CD4-positive, alpha-beta T cell treated with Interleukin-21 for 1 hour (primary cell): ENCODE measurements at places on chromosomes 12 and 14.
A peak's percentile ranks its signal among the peaks of the same experiment; 100 is the strongest.

- no peak for DNase-seq
These were observed 98.7 kb downstream of the WIF1 start for GRCh38 chr12:65022421-65022820.

DNA sequence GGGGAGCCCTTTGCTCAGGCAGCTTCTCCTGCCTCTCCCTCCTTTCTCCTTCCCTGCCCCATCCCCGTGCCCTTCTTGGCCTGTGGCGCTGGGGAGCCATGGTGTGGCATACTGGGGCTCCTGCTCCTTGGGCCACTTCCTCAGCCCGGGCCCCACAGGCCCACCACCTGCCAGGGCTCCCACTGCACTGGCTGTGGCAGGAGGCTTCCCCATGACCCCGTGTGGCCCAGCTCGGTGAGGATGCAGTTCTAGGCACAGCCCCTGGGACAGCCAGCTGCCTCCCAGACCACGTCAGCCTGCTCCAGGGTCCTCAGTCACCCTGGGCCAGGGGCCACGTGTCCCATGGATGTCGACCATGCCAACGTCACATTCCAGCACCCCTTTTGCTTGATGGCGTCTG lies 13.0 kb upstream of the AMN start:
- no peak for DNase-seq

- no peak for DNase-seq
These were observed 35.3 kb downstream of the STX2 start for GRCh38 chr12:130803702-130804101.

GRCh38 chr12:8860165-8860961 lies 37.9 kb downstream of the A2ML1 start:
- peak; percentile 44 for DNase-seq

DNA sequence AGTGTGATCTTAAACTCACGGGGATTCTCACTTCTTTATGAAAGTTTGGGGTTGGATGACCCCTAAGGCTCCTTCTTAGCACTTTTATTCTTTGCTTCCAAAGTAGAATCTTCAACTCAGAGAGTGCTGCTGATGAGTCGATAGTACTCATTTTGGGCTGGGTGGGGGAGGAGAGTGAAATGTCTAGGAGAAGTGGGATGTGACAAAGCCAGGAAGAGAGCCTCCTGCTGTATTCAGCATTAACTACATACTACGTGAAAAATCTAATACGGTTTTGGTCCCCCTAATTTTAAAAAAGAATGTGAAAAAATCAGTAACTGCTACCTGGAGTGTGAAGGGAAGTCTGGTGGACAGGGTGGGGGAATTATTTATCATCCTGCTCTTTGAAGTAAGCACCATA lies 148.3 kb downstream of the SAMD4A start:
- no peak for DNase-seq

DNA sequence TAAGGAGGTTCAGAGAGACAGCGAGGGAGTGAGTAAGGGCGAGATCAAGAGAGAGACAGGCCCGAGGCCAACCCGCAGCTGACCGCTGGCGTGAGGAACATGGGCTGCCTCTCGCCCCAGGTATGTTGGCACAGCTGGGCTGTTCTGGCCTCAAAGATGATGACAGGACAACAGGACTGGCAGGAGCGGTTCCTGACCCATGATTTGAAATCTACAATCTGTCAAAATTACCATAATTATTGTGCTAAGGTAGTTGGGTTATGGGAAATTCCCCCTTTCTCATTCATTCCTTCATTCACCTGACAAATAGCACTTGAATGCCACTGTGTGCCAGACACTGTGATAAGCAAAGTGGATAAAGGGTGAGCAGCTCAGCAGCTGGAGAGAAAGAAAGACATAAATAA lies 5.1 kb upstream of the ENDOU start:
- DNase-seq, result no peak

DNA sequence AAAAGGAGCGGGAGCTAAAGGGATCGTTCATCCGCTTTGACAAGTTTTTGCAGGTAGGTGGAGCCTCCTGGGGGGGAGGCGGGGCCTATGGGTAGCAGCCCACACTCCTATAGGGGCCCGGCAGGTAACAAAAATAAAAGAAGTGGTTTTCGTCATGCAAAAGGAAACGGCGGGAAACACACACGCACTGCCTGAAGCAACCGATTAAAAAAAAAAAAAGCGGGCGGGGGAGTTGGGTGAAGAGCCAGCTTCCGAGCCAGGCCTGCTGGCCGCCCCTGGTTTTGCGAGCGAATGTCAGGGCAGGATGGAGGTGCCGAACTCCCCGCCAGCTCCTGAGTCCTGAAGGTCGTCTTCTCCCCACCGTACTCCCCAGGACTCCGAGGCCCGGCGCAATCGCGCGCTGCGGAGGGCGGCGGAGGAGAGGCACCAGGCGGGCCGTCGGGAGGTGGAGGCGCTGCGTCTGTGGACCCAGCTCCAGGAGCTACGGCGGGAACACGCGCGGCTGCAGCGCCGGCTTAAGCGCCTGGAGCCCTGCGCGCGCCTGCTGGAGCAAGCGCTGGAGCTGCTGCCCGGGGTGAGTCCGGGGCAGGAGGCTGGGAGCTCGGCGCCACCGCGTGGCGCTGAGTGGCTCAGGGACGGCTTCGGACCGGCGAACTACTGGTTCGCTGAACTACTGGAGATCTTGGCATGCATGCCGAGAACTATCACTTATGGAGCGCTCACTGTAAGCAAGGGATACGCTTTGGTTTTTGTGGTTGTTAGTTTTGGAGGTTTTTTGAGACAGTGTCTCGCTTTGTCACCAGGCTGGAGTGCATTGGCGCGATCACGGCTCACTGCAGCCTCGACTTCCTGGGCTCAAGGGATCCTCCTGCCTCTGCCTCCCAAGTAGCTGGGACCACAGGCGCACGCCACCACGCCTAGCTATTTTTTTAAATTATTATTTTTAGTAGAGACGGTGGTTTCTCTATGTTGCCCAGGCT lies 3.6 kb downstream of the CFAP73 start:
- peak; percentile 73 for DNase-seq

DNA sequence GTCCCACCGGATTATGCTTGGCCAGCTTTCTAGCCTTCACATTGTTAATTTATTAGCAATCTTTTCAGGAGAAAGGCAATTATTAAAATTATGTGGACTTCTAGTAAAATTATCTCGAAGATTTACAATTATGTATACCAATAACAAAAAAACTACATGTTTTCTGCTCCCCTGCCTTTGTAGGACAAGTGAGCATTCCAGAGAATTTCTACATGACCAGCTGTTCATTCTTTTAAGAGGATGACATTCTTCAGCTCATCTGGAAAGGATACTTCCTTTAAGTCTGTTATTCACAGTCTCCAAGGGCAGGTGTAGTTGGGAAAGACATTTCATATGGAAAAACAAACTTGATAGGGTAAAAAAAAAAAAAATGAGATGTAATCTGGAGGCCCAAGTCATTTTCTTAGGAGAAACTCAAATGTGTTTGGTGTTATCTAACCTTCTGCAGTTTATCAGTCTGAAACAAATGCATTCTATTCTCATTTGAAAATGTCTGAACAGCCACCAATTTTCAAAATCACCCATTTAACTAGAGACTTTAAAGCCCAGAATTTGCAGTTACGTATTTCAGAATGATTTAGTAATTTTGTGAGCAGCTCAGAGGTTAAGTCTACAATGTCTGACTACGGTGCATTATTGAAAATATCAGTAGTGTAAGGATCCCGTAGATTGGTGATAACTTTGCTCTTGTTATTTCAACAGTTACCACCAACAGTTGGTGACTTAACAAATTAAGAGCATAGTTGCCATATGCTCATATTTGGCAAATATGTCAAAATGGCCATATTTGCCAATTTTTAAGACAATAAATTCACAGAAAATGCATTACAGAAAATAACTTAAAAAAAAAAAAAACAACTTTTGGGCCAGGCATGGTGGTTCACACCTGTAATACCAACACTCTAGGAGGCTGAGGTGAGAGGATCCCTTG lies 1.8 kb upstream of the PHLDA1 start:
- DNase-seq, result no peak

- no peak for DNase-seq
These were observed 105.6 kb downstream of the LLPH start for GRCh38 chr12:66024949-66025348.

DNA sequence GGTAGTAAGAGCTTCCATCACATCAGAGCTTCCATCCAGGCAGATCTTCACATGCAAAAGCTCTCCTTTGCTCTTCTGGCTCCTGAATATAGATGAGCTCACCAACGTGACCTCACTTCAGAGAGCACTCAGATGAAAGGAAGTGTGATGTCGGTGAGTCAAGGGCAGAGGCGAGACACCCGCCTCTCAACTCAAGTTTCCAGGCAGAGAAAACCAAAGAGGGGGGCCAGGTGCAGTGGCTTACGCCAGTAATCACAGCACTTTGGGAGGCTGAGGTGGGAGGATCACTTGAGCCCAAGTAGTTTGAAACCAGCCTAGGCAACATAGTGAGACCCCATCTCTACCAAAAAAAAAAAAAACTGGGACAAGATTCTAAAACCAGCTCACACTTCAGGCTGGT lies 126.9 kb downstream of the DUSP6 start:
- DNase-seq, result peak; percentile 75

DNA sequence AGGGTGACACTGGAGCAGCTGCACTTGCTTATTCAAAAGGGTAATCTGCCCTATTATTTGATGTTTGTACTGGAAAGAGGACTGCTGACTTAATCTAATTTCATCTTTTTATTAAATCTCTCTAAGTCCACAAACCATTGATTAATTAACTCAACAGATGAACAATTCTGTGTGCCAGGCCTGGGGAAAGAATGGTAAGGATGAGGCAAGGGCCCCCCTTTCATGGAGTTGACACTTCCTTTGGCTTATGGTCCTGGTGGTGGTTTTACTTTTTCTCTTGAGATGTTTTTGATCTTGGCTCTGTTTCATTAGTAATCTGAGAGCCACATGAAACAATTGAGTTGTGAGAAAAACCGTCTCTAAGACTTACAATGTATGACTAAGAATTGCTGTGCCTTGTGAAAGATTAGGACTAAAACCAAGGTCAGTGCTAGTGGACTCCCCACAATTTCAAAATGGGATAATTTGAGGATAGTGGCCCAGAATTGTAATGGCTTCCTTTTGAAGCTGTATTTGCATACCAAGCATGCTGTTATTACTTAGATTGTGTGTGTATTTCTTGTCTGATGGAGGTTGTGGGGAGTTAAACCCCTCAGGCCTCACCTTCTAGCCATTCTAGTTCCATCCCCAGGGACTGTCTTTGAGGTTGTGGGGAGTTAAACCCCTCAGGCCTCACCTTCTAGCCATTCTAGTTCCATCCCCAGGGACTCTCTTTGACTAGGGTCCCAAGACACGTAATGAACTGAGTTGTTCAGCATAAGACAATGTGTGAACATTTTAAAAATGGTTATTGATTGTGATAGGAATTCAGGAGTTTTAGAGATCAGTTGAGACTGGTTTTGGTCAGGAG lies 52.5 kb upstream of the EVL start:
- DNase-seq, result no peak

- DNase-seq, result no peak
These were observed 49.7 kb downstream of the JAG2 start for GRCh38 chr14:105118646-105119407.

DNA sequence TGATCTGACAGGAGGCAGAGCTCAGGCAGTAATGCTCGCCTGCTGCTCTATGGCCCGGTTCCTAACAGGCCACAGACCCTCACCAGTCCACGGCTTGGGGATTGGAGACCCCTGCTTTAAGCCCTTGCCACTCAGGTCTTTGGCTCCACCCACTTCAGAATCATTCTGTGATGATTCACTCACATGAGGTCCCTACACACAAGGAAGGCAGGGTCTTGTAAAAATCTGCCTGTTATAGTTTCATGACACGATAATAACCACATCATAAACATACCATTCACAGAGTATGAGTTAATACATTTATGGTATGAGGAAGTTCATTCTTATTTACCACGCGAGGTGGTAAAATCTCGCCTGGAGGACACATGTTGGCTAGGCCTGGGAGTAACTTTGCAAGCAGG lies 29.0 kb upstream of the MAX start:
- no peak for DNase-seq

GRCh38 chr14:104020471-104020870 lies 65.0 kb upstream of the ASPG start:
- no peak for DNase-seq

- DNase-seq, result peak; percentile 59
These were observed 1.2 kb downstream of the SNX6 start for GRCh38 chr14:34628681-34629135.

- no peak for DNase-seq
These were observed 1.1 kb upstream of the SP1 start for GRCh38 chr12:53378724-53379388.

GRCh38 chr12:15194456-15195368 lies 26.5 kb downstream of the RERG start:
- DNase-seq, result no peak

DNA sequence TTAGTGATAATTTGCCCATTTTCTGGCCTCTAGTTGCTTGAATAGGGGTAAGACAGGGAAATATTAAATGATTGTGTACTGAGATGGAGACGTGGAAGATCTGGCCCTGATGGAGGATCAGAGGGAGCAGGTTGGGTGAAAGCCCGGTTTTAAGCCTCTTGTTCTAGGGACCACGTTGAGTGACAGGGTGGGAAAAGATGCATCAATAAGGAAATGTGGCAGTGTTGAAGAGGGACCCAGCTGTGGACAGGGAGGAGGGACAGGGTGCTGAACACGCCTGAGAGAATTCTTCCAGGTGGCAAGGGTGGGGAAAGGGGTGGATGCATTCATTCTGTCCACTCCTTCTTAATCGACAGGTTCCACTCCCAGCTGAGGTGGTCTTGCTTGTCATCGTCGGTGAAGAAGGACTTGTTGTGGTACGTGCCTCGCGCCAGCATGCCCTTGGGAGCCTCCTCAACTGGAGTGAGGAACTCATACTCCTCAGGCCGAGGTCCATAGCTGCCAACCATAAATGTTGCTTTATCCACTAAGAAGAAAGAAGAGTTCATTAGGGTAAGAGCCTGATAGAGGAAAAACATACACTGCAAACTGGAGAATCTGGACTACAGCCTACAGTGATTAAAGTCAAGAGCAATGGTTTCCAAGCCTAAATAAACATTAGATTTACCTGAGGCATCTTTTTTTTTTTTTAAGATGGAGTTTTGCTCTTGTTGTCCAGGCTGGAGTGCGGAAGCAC lies 4.0 kb upstream of the ERP27 start:
- no peak for DNase-seq

- DNase-seq, result no peak
These were observed 30.8 kb upstream of the SOCS2 start for GRCh38 chr12:93541578-93542225.

GRCh38 chr12:30840715-30841114 lies 85.8 kb upstream of the TSPAN11 start:
- DNase-seq, result no peak

GRCh38 chr12:77600468-77600843 lies 230.2 kb upstream of the NAV3 start:
- DNase-seq, result no peak

DNA sequence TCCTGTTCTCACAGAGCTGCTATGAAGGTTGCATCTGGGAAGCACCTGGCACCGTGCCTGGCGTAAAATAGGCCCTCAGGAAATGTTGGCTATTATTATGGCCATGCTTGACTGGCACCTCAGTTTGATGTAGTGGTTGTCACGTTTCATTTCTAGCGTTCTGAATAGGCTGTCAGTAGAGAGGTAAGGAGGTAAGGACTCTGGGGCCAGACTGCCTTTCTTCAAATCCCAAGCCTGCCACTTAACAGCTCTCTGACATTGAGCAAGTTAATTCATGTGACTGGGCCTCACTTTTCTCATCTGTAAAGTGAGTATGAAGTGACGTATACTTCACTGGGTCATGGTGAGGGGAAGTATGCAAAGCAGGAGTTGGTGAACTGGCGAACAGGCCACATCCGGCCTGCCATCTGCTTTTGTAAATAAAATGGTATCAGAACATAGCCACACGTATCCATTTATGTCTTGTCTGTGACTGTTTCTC lies 196.2 kb downstream of the CACNA1C start:
- DNase-seq, result no peak

GRCh38 chr12:57881475-57881874 lies 34.9 kb upstream of the CTDSP2 start:
- DNase-seq, result no peak
